ENCODE measurements at places on chromosomes 1 and 21. TPM values are rescaled to one million over a fixed set of nuclear protein-coding genes. Genes with fewer than 3 reads are reported as not detected.

RIPPLY3 gene
- total RNA-seq = not detected

F3 gene
- 114 TPM for total RNA-seq

PIGK gene
- 54.9 TPM for total RNA-seq

HHAT gene
- total RNA-seq = 11.4 TPM

MAP1LC3C gene
- total RNA-seq = 0.13 TPM

KIF2C gene
- 3.2 TPM for total RNA-seq

TEKT2 gene
- total RNA-seq = 0.36 TPM

FLVCR1 gene
- 5.7 TPM for total RNA-seq

UBE2U gene
- total RNA-seq = not detected

FOXD3 gene
- total RNA-seq = not detected

CACNA1E gene
- total RNA-seq = 0.03 TPM

C1orf94 gene
- total RNA-seq = not detected

MAEL gene
- not detected for total RNA-seq

FAM72C gene
- 0.46 TPM for total RNA-seq

KCND3 gene
- 4.0 TPM for total RNA-seq

PI4KB gene
- total RNA-seq = 49.5 TPM

TNFSF4 gene
- 2.3 TPM for total RNA-seq

LENEP gene
- total RNA-seq = 0.33 TPM

HSPB7 gene
- 45.2 TPM for total RNA-seq

CFAP45 gene
- 0.73 TPM for total RNA-seq

FCRLB gene
- 1.6 TPM for total RNA-seq

PAPPA2 gene
- total RNA-seq = 18.9 TPM

EPHA10 gene
- not detected for total RNA-seq

FAM78B gene
- total RNA-seq = 0.36 TPM

TLR5 gene
- total RNA-seq = 0.36 TPM

CR1L gene
- not detected for total RNA-seq

MEGF6 gene
- 87.9 TPM for total RNA-seq

SH2D1B gene
- total RNA-seq = not detected

TMEM200B gene
- total RNA-seq = 4.3 TPM

LRRN2 gene
- total RNA-seq = not detected

ADGRL2 gene
- total RNA-seq = 378 TPM

SMCP gene
- total RNA-seq = not detected

MYOC gene
- total RNA-seq = 0.13 TPM

LAMC1 gene
- total RNA-seq = 853 TPM

CXADR gene
- 0.91 TPM for total RNA-seq

PRAMEF14 gene
- not detected for total RNA-seq

S100A12 gene
- total RNA-seq = not detected

RNF186 gene
- not detected for total RNA-seq

RAB7B gene
- total RNA-seq = 6.5 TPM

LRRC71 gene
- total RNA-seq = not detected

HES2 gene
- total RNA-seq = 0.59 TPM

RPTN gene
- total RNA-seq = not detected

SUCO gene
- 29.5 TPM for total RNA-seq

CHI3L1 gene
- total RNA-seq = 1.1 TPM

GPR153 gene
- total RNA-seq = 11.5 TPM

CHAF1B gene
- total RNA-seq = 1.6 TPM

ENAH gene
- 160 TPM for total RNA-seq
